Stimulated activated CD4-positive, alpha-beta T cell treated with anti-CD3 and anti-CD28 coated beads, Interleukin-12 subunit alpha, Interleukin-12 subunit beta, amount 100 ng/mL, for 48 hours (primary cell): ENCODE measurements at places on chromosomes 6 and 20.

GRCh38 chr20:41510847-41511450 lies 107.2 kb downstream of the CHD6 start:
- no peak for DNase-seq

GRCh38 chr6:92109956-92110355 lies 1309.4 kb downstream of the EPHA7 start:
- DNase-seq: no peak

DNA sequence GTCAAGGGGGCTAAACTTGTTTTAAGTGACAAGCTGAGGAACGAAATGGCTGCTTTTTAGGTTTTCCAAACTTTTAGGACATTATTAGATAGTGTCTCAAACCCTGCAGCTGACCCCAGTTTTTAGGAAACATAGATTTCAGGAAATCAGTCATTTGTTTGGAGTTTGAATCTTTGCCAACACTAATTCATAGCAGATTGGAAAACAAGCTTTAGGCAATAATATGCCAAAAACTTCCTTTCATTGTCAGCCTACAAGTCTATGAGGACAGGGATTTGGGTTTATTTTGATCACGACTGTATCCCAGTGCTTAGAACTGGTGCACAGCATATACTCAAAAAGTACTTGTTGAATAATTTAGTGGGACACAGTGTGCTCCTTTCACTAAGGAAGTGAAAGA lies 123.2 kb downstream of the TINAG start:
- no peak for DNase-seq

DNA sequence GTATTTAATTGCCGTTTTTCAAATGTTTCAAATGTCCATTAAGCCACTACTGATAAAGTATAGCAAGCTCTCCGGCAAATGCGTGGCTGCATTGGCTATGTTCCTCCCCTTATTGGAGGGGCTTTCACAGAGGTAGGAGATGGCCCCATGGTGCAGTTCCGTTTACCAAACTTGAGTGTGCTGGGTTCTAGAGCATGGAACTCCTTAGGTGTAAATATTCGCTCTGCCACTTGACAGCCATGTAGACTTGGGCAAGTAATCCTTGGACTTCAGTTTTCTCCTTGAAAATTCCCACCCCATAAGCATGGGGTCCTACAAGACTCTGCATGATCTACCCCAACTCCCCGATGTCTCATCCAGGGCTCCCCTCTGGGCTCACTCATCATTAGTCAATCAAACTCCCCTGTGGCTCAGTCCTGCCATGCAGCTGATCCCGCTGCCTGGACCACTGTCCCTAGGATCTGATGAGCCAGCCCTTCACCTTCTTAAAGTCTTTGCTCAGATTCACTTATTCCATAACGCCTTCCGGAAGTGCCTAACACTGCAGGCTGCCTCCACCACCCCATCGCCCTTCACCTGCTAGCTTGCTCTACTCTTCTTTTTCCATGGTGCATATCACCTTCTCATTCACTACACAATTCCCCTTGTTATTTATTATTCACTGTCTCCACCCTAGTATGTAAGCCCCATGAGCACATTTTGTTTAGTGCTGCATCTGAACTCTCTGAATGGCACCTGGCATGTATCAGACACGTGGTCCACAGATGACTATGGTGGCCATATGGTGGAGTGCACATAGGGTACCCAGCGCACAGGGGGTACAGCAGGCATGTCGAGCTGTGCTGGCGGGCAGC lies 18.8 kb downstream of the PRR18 start:
- DNase-seq: no peak

DNA sequence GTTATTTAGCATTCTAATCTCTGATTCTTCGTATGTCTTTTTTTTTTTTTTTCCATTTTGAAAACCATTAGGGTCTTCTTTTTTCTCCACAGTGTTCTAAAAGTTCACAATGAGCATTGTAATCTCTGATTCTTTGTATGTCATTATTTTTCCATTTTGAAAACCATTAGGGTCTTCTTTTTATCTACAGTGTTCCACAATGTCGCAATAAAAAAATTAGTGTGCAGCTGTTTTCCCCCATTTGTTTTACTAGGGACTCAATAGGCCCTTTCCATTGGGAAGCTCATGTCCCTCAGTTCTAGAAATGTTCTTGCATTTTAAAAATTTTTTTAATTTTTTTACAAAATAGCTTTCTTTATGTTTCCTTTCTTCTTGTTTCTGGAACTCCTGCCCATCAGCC lies 64.2 kb downstream of the RNF182 start:
- DNase-seq: no peak

GRCh38 chr6:33578164-33578563 lies 1.9 kb downstream of the BAK1 start:
- DNase-seq: no peak

DNA sequence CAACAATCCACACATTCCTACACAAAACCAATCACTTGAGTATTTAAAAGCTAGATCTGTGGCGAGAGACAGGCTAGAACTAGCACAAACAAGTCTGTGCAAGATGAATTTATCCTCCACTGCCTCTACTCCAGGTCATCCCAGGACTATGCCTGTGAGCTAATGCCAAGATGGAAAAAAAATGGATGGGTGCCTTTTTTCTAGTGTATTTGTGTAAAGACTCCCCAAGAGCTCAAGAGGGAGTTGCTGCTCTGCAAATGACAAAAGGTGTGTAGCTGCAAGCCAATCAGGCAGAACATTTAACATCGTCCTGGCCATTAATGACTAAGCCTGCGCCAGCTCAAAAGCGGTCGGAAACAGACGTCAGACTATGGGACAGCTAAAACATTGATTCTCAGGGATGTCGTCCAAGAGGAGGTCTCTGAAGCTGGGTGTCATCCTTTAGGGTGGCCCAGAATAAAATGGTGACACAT lies 21.9 kb downstream of the ATXN1 start:
- DNase-seq: no peak

DNA sequence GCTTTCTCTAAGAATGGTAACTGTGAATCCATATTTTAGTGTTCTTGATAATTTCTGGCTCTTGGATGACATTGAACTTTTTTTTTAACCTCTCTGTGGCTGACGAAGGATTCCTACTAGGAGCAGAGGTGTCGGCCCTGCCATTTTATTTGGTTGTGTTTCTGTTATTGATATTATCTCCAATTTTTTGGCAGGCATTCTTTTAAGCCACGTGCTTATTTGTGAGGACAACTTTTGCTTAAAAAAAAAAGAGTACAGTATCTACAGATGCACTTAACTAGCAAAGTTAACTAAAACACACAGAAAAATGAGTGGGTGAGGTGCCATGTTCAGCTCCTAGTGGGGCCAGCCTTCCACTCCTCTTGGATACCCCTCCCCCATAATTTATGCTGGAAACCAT lies 1.1 kb downstream of the FANCE start:
- no peak for DNase-seq

DNA sequence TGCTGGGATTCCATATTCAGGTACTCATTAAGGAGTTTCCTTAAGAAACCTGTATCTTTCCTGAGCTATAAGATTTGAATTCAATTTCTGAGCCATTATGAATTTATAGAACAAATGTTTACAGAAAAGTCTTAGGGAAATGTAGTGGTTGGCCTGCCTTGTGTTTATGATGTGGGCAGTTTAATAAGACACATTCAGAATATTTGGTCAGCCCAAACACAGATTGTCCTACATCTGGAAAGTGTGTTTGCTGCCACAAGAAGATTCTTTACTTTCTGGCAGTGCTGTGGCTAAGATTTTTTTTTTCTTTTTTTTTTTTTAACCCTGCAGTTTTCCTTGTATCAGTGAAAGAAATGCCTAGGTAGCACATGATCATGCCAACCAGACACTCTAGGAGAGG lies 15.2 kb downstream of the TBX18 start:
- no peak for DNase-seq

- peak; percentile 69 for DNase-seq
Observed at GRCh38 chr6:137811121-137811915, 55.7 kb upstream of the TNFAIP3 start.

DNA sequence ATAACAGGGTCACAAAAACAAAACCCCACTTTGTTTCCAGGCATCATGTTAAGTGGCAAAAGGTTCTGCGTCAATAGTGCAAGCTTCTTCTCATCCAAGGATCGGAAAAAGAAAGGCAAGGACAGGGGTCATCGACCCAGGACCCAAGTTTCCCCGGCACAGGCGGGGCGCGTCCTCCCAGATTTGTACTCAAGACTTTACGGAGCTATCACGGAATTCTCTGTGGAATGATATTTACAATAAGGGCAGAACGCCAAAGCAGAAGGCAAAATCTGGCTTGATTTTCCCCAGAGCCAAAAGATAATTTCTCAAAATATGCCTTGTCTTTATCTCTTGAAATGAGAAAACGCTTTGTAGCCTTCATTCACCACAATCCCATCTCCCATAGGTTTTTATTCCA lies 25.5 kb downstream of the PDE10A start:
- DNase-seq: no peak

- DNase-seq: no peak
Observed at GRCh38 chr20:17965042-17965697, 3.4 kb downstream of the SNX5 start.

GRCh38 chr6:167840160-167840525 lies 13.4 kb downstream of the AFDN start:
- no peak for DNase-seq

DNA sequence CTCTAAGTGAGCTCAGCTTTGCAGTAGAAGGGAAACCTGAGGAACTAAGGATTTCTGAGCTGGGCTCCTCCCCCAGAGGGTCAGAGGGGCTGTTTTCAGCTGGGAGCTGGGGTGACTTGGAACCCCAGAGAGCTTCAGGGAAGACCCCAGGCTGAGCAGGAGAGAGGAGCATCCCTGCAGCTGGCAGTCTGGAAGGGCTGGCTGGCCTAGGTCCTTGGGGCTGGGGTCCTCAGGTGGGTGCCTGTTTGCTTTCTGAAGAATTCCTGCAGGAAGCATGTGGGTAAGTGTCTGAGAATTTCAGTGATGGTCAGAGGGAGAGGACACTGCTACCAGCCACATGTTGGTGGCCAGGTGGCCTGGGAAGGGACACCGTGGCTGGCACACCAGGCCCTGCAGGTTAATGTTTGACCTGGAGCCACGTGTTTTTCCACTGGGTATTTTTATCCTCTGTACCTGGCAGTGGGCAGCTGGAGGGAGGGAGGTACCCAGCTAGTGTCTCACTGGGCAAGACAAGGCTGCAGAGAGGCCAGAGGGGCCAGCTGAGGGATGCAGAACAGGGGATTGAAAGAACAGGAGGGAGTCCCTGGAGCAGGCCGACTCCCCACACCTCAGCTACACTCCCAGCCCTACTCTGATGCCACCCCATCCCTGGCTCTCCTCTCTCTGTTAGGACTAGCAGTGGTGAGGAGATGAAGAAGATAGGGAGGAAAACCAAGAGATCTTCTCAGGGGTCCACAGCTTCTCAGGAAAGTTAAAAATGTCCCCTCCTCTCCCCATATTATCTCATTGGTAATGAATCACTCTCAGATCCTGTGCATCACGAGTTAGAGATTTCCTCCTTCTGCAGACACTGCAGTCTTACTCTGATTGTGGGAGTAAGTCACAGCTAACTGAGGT lies 143.6 kb downstream of the VEGFA start:
- DNase-seq: no peak

DNA sequence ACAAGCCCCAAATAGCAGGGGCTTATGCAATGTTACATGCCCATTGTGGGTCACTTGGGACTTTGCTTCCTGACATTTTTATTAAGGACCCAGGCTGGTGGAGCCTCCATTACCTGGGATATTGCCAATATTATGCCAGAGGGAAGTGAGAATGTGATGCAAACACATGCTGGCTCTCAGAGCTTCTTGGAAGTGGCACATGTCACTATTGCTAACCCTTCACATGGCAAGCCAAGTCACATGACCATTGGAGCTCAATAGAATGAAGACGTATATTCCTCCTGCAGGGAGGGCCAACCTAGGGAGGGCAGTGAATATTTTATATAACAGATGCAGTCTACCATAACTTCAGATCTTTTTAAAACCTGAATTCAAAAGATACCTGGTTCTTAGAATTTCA lies 140.7 kb upstream of the ZFP64 start:
- DNase-seq: no peak

- no peak for DNase-seq
Observed at GRCh38 chr6:77424761-77425160, 38.5 kb downstream of the HTR1B start.

DNA sequence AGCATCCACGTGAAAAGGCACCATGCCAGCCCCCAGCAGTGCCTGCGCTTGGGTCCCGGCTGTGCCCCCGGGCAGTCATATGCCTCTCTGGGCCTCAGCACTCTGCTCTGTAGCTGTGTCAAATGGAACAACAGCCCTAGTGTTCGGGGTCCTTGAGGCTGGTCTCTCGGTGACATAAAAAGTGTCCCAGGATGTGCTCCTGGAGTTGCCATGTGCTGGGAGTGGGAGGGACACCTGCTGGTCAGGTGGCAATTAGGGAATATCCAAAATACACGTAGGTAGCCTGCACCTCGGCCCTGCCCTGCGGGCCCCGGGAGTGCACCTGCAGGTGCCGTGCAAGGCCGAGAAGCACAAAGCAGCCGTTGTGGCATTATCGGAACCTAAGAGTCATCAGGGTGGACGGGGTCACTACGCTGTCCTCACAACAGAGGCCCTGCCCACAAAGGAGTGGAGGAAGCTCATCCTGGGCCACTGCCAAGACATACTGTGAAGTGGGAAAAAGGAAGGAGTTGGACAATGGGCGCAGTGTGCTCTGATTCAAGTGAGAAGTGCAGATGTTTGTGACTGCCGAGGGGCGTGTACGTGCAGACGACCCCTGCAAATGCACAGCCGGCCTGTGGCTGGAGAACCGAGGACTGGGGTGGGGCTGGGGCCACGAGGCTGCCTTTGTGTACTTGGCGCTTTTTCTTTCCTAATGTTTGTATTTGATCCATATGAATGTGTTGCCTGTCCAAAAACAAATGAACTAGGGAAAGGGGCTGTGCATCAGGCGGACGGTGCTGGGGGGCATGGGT lies 24.6 kb downstream of the SLCO4A1 start:
- DNase-seq: no peak

GRCh38 chr6:161622779-161623178 lies 348.9 kb upstream of the AGPAT4 start:
- no peak for DNase-seq

- no peak for DNase-seq
Observed at GRCh38 chr6:116895935-116896334, 18.9 kb downstream of the RFX6 start.

DNA sequence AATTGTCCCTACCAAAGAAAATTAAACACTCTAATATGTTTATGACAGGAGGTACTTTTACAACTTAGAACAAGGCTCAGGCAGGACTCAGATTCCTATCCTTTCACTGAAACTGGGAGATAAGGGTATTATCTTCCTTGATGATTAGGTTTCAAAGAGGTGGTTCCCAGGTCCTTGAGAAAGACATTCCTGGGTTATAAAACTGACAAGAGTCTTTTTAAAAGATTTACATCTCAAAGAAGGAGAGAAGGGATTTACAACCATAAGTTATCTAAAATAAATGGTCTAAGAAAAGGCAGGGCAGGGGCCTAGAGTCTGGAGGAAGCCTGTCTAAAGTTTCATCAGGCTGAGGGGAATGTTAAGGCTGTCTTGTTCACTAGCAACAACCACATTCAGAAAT lies 1492.5 kb downstream of the HACE1 start:
- DNase-seq: no peak
